ENCODE measurements at places on chromosomes 7 and 10.

DNA sequence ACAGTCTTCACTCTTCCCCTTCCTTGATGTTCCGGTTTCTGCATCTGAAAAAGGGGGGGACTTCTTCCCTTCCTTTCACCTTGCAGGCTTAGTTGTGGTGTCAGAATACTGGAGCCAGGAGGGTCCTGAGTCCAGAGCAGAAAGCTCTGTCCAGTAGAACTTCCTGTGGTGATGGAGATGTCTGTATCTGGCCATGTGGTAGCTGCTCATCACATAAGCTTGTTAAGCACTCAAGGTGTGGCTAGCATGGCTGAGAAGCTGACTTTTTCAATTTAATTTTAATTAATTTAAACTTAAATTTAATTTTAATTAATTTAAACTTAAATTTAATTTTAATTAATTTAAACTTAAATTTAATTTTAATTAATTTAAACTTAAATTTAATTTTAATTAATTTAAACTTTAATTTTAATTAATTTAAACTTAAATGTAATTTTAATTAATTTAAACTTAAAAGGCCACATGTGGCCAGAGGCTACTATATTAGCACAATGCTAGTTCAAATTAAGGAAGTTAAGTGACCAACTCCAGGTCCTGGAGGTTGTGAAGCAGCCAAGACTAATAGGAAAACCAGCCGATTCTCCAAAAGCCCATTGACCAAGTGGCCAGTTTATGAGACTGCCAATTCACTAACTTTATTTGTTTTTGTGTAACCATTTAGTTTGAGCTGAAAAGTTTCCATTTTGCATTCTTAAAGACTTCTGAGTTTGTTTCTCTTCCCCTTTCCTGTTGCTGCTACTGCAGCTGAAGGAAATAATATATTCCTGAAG is 16.3 kb downstream of the MSRB2 start:
- DNase-seq, result no peak

- DNase-seq, result no peak
Measured at GRCh38 chr10:10847387-10847786, 170.3 kb upstream of the CELF2 start.

DNA sequence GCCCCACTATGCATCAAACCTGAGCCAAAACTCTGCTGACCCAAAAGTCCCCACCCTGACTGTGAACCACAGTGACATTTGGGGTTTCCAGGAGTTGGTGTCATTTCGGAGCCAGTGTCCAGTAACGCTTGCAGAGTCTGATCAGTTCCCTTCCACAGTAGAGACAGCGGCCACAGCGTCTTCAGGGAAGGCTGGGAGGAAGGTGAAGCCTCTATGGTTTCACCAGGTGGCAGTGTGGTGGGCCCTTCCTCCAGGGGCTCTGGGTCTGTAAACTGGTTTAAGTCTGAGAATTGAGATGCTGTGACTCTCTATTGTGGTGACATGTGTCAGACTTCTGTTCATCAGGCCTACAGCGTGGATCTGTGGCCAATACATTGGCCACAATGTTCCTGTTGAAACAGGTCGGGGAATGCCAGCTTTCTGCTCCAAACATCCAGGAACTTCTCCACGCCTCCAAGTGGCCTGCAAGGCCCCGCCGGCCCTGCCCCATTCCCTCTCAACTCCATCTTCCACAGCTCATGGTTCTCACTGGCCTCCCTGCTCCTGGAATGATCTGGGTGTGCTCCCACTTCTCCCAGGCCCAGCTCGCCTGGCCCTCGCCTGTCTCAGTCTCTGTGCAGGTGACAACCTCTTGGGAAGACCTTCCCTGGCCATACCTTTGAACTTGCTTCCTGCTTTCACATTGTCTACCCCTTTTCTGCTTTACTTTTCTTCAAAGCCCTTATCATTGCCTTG is 124.5 kb upstream of the FAM20C start:
- DNase-seq, result no peak

DNA sequence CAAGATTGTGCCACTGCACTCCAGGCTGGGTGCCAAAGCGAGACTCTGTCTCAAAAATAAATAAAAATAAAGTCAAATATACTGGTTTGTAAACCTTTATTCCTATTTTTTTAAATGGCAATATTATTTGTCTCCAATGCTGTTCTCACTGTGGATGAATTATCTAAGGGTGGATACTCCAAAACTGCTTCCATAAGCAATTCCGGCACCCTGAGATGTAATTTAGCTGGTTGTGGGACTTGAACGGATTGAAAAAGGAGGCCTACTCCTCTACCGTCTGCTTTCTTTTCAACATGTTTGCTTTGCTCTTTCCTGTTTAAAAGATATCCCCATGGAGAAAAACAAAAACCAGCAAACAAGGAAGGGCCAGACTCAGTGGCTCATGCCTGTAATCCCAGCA is 54.4 kb downstream of the SLC35B4 start:
- DNase-seq, result no peak

DNA sequence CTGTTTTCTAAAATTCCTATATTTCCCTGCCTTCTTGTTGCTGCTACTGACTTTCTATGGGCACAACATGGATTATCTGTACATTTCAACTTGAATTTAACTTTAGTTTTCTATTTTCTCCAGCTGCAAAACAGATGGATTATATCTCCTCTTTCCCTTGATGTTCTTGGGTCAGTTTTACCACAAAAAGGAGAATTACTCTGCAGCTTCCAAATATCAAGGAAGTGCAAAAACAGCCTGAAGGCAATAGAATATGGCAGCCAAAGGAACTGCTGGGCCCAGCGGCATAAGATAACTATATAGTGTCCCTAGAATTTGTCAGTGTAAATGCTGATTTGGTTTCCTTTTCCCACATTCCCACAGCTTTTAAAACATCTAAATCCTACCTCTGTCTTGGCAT is 29.1 kb downstream of the CPED1 start:
- no peak for DNase-seq

DNA sequence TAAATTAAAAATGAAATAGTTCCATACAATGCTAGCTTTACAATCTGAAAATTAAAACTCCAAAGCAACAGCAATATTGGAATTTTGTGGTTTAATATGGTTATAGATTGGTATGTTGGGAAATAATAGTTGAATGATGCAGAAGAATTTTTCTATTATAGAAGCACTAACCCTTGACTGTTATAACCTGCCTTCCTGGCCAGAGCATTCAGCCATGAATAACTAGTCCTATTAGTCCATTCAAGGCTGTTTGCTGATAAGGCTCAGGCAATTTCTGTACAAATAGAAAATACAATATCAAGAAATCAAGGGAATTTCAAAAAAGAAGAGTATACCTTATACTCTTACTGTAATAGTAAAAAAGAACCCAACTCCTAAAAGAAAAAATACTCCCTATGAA is 101.6 kb upstream of the SP4 start:
- no peak for DNase-seq

DNA sequence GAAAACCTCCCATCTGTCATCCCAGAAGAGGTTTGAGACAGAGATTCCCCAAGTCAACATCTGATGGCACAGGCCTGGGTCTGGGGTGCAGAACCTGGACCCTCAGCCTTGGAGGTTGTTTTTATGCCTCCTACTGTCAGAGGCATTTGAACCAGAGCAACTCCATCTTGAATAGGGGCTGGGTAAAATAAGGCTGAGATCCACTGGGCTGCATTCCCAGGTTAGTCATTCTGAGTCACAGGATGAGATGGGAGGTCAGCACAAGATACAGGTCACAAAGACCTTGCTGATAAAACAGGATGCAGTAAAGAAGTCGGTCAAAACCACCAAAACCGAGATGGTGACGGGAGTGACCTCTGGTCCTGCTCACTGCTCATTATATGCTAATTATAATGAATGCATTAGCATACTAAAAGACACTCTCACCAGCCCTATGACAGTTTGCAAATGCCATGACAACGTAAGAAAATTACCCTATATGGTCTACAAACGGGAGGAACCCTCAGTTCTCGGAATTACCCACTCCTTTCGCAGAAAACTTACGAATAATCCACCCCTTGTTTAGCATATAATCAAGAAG is 92.0 kb downstream of the ITGA8 start:
- no peak for DNase-seq

- no peak for DNase-seq
Measured at GRCh38 chr7:11297764-11298163, 324.1 kb downstream of the PHF14 start.

DNA sequence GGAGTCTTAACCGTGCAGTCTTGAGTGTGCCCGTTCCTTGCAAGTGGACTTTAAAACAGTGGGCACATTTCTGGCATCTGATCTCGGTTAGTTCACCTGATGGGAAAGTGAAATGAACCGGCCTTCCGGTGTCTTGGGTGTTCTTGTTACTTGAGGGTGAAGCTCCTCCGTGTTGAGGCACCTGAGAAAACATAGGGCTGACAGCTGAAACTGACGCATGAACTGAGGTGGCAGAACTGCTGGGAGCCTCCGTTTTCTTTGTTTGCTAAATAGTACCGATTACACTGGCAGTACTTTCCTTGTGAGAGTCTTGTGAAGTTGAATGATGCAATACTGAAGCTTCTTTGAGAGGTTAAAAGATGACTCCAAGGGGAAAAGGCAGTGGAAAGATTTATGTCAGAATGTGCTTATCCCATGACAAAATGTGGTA is 62.8 kb upstream of the SAMD8 start:
- no peak for DNase-seq

GRCh38 chr10:69959911-69960310 is 92.7 kb upstream of the MACROH2A2 start:
- no peak for DNase-seq

DNA sequence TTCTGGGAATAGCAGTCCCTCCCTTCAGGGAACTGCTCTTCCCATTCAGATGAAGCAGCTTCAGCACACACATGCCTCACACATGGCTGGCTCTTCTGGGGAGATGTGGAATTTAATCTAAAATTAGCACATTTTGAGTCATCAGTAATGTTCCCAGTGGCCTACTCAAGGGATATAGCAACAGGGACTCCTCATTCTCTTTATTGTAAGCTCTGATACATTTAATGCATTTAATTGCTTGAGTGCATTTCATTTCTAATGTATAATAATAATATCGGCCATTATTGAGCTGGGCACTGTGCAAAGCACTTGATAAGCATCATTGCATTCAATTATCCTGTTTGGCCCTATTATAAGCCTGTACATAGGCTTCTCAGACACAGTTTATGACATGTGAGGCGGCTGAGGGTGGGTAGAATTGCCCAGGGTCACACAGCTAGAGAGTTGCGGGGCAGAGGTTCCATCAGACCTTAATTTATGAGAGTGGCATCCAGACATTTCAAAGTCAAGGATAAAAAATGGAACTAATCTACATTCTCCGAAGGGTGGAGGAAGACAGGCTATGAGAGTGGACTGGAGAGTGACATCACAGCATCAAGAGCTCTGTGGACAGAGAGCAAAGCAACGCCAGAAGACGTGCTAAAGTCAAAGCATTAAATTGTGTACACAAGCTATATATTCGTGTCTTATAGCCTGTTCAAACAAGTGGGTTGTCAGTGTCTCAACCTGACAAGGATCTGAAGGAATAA is 76.8 kb downstream of the LANCL2 start:
- DNase-seq, result no peak

DNA sequence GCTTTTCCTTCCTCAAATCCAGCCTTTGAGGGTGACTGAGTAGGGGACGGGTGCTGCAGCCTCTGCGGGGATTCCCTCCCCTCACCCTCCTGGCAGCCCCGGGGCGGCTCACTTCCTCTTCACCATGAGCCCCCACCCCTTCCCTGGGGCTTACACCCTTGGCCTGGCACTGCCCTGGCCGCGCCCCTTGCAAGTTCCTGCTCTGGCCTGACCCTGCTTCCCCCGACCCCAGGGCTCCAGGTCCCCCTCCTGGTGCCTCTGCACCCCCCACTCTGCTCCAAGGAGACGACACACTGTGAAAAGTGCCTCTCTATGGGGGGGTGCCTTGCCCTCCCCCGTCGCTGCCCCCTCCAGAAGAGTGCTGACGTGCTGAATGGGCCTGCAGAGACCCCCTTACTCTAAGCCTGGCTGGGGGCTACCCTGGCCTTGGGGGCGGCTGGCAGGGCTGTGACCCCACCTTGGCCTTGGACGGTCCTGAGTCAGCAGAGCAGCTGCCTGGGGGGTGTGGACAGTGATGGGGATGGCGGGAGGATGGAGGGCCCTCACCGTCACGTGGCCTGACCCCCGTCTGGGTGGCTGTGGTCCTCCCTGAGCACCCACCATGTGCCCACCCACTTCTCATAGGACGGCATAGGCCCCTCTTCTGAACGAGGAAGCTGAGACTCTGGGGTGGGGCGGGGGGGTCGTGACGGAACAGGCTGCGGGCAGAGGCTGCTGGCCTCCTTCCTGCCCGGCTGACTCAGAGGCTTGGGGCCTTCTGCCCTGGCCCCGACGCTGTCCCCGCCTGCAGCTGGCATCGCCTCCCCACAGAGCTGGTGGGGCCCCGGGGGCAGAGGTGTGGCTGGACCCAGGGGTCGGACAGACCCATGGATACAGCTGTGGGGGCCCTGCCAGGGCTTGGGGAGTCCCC is 9.8 kb downstream of the LFNG start:
- DNase-seq, result no peak

DNA sequence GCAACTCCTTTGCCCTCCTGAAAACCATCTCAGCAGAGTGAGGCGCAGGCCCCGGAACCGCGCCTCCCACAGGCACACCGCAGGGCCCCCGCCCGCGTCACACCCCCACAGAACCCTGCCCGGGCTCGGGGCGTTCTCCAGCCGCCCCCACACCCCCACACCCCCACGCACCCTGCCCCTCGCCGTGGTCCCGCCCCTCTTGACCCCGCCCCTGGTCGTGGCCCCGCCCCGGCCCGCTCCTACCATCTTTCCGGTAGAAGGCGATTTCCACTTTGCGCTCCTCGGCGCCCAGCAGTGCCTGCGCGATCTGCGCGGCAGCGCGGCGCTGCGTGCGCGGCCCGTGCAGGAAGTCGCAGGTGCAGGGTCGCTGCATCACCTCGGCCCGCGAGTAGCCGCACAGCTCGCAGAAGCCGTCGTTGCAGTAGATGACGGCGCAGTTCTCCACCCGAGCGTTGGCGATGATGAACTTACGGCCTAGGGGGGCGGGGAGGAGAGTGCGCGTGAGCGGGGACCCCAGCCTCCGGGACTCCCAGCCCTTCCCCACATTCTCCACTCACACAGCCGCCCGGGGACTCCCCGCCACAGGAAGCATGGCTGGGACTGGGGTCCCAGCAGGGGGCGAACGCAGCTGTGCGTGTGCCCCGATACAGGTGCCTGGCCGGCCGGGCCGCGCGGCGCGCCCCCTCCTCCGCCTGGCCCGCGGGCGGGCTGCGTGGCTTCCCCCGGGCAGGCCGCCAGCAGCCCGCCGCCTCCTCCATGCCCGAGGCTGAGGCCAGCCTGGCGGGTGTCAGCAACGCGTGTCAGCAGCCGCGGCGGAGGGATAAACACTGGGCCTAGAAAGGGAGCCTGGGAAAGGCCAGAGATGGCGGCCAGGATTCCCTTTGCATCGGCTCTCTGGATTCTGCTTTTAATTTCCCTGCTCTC is 3.4 kb downstream of the KCNH2 start:
- DNase-seq, result no peak

- no peak for DNase-seq
Measured at GRCh38 chr10:12510501-12510941, 161.2 kb downstream of the CAMK1D start.
